ENCODE measurements at places on chromosomes 4 and X.

GRCh38 chrX:37357436-37357835 is 8.3 kb downstream of the PRRG1 start:
- no peak for DNase-seq

GRCh38 chr4:1305781-1306455 is 16.2 kb downstream of the MAEA start:
- peak; percentile 72 for DNase-seq

DNA sequence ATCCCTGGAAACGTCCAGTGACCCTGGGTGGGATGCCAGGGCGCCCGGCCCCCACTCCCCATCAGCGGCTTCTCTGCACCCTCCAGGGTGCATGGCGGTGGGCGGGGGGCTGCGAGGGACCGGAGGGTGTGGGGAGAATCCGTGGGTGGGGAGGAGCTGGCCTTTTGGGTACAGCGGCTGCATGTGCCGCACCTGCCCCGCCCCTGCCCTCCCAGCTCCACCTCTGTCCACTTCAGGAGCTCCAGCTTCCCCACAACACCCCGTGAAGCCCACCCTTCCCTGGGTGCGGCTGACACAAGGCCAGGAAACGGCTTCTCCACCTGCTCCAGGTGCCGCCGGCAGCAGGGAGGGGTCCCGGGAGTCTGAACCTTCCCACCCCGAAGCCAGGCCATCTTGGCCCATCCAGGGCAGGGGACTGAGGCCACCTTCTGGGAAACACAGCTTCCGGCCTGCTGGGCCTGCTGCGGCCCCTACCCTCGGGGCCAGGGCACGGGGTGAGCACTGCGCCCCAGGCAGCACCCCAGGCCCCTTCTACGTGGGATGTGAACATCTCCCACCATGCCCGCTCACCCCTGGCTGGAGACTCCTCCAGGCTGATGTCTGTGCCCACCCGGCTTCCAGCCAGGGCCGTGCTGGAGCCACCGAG is 34.6 kb downstream of the CPLX1 start:
- DNase-seq, result no peak

DNA sequence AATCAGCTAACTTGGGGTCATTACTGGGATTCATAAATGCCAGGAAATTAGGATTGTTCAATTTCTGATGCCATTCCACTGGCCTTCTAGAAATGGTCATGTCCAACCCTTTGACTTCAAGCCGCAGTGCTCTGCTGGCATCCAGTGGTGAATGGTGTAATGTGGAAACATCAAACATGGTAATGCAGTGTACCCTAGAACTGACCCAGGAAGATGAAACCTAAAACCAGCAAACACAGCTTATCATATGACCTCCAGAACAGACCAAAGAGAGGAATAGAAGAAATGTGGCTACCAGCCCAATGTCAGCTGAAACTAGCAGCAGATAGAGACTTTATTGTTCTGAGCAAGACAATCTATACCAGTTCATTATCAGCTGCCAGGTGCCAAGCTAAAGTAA is 13.8 kb downstream of the CXCL13 start:
- DNase-seq, result no peak

DNA sequence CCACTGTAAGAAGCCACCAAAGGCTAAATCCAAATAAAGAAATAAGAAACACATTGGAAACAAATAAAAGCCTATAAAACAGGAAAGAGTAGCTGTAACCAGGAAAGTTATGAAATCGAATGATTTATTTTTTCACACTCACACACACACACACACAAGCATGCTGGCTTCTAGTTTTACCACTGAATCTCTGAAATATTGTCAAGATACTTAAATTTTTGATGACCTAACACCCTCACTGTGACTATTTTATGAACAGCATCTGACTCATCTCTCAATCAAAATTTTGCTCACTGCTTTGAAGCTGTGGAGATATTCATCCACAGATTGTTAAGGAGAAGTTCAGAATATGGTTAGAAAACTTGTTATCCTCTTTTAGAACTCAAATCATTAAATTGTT is 13.9 kb upstream of the GABRB1 start:
- no peak for DNase-seq

DNA sequence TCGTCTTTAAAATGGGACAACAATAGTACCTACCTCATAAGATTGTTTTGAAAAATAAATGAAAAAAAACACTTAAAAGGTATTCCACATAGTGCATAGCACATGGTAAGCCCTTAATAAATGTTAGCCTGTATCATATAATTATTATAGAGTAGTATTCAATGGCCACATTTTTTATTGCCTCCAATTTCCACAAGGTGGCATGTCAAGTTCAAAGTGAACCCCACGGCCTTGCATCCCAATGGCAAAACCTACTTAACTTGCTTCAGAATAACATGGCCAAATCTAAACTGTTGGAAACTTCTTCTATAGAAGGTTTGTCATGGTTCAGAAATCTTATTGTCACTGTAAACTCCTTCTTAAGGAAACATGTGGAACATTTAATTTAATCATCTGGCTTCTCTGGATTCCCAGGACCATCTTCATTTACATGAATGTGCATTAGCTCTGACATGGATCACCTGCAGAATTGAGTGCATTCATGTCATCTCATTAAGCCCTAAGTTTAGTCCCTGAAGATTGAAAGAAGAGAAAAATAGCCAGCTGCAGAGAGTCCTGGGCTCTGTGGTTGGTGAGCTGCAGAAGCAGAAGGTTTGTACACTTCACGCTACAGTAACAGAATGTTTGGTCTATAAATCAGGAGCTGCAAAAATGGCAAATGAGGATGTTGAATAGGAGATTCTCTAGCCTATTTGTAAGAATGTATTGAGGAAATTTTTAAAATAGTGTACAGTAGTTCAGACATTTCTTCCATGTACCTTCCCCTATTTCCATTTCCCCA is 61.0 kb downstream of the ANXA3 start:
- DNase-seq, result peak; percentile 23

DNA sequence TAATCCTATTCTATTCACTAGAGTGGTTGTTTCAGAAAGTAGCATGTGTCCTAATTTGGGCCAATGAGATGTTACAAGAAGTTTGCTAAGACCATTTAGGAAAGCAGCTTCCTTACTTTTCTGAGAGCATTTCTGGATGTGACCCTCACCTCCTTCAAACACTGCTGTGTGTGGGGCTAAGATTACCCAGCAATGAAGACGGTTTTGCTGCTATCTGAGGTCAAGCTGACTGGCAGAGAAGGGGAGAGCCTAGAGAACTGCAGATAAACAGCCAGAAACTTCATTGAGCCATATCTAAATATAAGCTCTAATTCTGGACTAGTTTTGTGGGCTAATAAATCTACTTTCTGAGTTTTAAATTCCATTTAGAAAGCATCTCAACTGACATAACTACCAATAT is 36.4 kb downstream of the ZAR1 start:
- no peak for DNase-seq

DNA sequence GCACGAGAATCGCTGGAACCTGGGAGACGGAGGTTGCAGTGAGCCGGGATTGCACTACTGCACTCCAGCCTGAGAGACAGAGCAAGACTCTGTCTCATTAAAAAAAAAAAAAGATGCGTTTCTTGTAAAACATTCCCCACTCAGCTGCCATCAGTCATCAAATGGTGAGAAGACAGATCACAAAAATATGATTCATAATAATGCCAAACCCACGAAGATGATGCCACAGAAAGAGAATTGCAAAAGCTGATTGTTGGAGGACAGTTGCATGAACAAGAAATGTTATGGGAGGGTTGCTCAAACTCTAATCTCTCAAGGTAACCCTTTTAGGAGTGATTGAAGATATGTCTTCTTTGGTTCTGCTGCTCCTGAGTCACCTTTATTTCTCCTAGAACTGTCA is 21.4 kb upstream of the SMIM14 start:
- no peak for DNase-seq

DNA sequence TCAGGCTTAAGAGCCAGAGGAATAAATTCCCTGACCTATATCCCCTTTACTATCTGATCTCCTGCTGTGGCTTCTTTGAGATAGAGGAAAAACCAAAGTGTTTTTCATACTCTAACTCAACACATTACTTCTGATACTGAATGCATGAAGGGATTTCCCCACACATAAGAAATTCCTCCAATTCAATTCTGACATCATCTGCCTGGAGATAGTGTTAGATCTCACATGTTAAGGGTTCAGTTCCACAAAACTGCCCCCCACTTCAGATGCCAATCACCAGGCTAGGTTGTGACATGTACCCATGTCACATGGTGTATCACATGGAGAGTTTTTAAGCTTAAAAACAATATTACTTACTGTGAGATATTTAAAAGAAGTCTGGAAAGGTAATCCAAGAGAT is 46.8 kb downstream of the GSTCD start:
- DNase-seq, result no peak

DNA sequence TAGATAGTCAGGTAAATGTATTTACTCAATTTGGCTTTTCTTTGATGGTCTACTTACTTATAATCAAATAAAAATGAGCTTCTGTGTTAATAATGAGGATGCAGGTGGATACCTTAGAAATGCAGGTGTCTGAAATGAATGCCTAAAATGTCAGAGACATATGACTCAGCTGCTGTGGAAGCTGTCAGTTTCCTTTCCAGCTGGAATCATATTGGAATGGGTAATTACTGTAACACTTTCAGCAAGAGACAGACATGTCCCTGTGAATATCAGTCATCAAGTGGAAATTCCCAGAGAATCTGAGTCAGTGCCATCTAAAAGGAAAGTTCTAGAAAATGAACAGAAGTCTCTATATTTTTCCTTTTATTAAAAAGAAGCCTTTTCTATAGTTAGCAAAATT is 783.0 kb upstream of the AADAT start:
- no peak for DNase-seq

DNA sequence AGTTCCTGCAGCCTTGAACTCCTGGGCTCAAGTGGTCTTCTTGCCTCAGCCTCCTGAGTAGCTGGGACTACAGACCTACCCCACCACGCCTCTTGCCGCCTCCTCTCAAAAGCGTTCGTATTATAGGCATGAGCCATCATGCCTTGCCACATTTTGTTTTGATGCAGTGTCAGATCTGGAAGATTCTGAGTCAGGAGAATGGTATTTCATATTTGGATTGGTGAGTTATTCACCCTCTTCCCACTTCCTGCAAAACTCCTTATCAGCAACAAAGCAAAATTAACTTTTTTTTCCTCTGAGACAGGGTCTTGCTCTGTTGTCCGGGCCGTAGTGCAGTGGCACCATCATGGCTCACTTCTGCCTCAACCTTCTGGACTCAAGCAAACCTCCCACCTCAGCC is 29.6 kb downstream of the REST start:
- DNase-seq, result peak; percentile 48

GRCh38 chr4:8000721-8001491 is 61.2 kb upstream of the AFAP1 start:
- no peak for DNase-seq

GRCh38 chr4:25969374-25970155 is 55.5 kb downstream of the SMIM20 start:
- no peak for DNase-seq

DNA sequence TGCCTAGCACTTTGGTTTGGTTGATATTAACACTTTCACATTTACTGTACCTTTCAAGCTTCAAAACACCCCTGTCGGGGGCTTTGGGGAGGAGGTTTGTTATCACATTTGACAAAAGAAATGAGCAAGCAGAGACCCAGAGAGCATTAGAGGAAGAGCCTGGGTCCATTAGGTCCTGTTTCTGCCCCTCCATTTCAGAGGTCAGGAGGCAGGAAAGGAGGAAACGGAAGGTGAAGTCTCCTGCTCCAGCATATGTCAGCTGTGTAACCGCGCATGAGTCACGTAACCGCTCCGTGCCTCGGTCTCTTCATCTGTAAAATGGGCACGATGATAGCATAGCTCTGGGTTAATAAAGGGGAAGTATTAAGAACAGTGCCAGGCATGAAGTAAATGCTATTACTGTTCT is 201.9 kb upstream of the BCOR start:
- DNase-seq, result no peak

Measured in LoVo (cell line).